ENCODE measurements at places on chromosomes 2 and 18.

DNA sequence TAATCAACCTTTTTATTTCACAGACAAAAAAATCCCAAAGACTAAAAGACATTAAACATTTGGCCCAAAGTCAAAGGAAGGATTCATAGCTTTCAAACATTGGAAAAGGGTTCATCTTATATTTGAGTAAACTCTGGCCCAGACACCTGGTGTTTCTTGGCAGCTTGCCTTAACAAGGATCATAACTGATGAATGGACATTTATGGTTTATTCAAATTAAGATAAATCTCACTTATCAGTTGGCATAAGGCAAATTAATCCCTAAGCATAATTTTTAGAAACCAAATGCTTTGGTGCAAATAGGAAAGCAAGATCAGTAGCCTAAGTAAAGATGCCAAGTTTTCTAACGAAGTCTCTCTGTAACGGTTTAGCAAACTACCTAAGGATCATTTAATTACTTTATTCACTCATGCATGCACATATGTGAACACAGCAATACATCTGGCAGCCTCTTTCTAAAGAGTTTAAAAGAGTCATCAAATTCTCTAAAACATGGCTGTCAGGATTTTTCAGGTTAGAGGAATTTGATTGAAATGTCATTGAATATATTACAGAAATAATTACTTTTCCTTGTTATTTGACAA is 323.4 kb upstream of the RBMS1 start:
- no peak for DNase-seq

DNA sequence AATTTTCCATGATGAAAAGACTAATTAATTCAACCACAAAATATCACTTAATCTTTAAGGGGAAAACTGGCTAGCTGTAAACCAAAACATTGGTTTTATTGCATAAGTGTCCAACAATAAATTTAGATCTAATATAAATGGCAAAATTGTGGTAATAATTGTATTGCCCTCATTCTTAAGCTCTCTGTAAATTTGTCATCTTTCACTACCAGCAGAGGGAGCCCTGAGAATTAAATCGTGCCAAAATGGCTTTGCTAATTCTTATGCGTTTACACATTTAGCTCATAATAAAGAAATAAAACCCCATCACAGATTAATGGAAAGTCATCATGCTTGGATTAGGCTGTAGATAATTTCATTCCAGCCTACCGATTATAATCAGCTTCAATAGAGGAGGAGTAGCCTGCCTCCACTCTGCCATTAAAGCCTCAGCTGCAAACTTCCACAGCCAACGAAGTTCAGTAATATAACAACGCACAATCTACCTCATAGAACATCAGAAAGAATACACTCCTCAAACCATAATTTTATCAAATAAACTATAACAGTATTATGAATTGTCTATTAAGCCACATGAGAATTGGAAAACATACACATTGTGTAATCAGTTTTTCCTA is 70.0 kb upstream of the ATP5MC3 start:
- no peak for DNase-seq

DNA sequence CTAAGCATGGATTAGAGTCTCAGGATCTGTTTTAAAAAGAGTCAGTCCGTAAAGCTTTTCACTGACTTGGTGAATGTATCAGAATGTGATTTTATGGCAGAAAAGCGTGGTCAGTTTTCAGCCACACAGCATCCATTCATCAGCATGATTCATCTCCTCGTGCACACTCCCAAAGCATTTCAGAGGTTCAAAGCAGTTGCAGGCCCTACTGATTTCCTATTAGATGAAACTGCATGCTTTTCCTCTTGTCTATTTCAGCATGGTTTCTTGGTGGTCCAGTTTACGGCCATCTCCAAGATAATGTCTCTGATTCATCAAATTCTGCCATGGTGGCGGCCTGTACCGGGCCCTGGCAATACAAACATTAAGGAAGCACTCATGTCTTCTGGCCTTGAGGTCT is 4.8 kb upstream of the PARD6G start:
- no peak for DNase-seq

- no peak for DNase-seq
Measured at GRCh38 chr18:54696616-54697293, 105.7 kb downstream of the DYNAP start.

DNA sequence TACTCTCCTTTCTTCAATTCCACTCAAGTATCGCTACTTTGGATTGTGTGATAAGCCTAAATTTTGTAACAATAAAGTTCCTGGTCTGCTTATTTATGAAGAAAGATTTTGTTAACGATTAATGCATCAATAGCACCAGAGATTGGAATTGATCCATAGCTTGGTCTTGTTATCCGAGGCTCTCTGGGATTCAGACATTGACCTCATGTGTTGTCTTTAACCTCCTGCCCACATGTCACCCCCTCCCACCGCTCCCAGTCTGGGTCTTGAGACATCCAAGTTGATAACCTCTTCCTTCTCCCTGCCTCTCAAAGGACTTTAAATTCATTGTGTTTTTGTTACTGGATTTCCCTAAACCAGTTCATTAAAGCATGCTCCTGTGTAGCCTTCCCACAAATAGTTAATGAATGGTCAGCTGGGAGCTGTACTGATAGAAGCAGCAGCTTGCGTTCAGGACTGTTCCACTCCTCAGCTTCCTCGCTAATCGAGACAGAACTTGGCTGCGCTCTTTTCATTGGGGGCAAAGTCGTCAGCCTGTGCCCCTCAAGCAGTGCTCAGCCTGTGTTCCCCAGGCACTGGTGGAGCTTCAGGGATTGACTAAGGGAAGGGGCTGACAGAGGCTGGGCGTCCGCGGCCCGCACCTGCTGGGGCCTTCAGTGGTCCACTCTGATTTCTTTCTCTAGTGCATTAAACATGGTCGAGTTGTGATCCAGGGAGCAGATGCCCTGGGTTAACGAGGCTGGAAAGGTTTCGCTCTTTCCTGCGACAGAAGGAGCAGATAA is 18.9 kb downstream of the ASB1 start:
- DNase-seq, result no peak

- DNase-seq, result no peak
Measured at GRCh38 chr18:73945130-73945792, 202.4 kb downstream of the FBXO15 start.

DNA sequence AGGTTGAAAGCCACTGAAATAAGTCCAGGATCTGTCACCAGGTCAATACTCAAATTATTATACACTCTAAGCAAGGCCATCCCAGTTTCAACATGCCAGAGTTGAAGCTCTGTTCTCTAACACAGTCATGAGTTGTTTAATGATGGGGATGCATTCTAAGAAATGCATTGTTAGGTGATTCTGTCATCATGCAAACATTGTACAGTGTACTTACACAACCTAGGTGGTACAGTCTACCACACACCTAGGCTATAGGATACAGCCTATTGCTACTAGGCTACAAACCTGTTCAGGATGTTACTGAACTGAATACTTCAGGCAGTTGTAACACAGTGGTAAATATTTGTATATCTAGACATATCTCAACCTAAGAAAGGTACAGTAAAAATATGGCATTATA is 162.2 kb downstream of the BAZ2B start:
- no peak for DNase-seq

- no peak for DNase-seq
Measured at GRCh38 chr2:99066075-99066958, 75.2 kb upstream of the C2orf15 start.

- DNase-seq, result no peak
Measured at GRCh38 chr2:240895656-240896388, at the start of gene MAB21L4. MAB21L4 (minus strand) TSS chr2:240896156; CDS start chr2:240895997, 159 bp downstream.

DNA sequence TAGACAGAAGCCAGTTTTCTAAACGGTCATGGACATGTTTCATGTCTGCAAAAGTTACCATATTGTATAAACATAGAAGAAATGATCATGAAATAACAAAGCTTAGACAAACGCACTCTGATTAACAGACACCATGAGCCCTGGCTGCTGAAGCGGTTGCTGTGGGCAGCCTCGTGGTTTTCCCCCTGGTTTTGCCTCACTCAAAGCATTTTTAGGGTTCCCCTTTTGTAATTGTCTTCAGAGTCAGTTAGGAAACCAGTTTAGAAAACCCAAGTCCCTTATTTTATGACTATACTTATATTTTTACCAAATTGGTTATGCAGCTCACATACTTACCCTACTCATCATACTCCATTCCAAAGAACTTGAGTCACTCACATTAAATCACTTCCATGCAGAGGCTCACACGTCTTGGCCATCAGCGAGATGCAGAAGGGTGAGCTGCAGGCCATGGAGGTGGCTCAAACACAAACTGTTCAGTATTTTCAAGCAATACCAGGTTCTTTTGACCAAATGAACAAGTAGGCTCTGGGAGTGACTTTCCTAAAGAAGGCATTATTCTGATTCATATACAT is 105.6 kb upstream of the SALL3 start:
- no peak for DNase-seq

DNA sequence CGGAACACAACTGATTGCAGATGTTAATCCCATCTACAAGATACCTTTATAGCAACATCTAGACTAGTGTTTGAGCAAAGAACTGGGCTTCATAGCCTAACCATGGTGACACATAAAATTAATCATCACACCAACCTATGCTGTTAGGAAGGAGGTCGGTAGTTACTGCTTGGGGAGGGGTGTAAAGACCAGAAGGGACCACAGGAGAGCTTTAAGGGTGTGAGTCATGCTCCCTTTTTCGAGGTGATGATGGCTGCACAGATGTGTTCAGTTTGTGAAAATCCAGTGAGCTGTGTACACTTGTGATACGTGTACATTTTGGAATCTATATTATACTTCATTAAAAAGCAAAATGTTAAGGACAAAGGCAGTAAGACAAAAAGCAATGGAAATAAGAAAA is 4.6 kb upstream of the SEH1L start:
- no peak for DNase-seq

Measured in stimulated activated CD4-positive, alpha-beta T cell treated with anti-CD3 and anti-CD28 coated beads, Interleukin-1b, Interleukin-23, amount 100 ng/mL, for 24 hours (primary cell).